Stimulated activated CD8-positive, alpha-beta memory T cell treated with anti-CD3 and anti-CD28 coated beads, Interleukin-12 subunit alpha, Interleukin-12 subunit beta, amount 100 ng/mL, for 4 hours (primary cell): ENCODE measurements at places on chromosomes 7 and 10.

- DNase-seq, result no peak
These were observed 795.5 kb downstream of the TNS3 start for GRCh38 chr7:46786221-46786954.

GRCh38 chr7:157516311-157516710, 179.5 kb downstream of the DNAJB6 start:
- no peak for DNase-seq

DNA sequence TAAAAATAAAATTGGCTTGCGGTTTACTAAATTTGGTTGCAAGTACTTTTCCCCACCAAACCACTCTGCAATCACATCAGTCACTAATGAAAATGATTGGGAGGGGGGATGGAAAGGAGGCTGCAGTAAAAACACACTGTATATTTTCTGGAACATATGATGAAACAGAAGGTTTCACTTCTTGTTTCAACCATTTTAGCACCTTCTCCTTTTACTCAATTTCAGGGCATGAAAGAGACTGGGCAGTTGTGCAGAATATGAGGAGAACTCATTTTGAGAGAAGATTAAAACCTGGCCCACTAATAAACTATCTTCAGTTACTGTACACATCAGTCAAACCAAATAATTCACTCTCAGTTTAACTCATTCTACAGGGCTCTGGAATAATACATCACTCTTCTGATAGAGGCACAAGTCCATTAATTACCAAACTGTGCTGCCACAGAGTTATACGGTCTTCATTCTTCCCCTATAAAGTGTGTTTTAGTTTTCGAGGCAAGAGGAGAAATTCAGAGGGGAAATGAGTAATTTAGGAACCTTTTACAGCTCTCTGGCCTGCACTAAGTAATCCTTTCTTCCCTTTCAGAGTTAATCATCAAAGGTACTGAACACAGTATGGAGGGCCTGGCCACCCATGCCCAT, 25.5 kb downstream of the JAZF1 start:
- no peak for DNase-seq

DNA sequence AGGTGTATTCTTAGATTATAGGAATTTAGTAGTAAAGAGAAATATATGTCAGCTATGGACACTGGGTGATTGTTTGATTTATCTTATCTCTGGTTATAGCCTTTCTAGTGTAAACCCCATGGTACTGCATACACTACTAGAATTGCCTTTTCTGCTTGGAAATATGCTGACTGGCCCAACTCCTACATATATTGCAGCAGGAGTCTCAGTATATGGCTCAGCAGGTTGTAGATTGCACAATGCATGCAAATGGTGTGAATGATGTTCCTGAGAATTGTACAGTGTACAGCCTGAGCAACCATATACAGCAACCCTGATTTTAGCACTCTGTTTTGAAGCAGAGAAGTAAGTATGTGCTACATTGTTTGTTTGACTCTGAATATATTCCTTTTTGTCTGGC, 153.4 kb upstream of the NPY start:
- no peak for DNase-seq

DNA sequence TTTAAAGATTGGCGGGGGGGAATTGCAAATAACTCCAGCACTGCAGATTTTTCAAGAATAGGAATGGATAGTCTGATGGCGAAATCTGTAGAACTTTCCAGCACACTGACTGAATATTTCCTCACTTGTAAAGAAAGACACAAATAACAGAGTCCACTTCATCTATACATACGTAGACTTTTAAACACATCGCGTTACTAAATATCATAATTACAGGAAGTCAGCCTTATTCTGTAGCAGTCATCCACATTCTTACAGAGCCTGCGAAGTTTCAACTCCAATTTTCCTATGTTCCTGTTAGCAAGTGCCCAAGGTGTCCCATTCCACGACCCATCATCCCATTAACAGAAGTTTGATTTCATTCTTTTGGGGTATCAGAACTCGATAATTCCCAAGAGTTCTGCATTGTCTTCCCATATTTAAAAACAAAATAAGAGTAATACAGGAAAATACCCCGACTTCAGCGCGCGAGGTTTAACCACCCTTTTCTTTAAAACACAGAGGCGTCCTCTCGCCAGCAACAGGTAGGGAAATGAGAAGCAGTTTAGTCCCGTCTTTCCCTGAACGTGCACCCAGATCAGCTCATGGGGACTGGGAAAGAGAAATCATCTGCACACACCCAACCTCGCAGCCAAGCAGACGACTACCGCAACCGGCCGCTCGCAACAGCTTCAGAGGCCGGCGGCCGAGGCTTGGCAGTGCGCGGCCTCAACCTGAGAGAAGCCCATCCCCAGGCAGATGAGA, 880 bp downstream of the HERC4 start:
- no peak for DNase-seq

- no peak for DNase-seq
These were observed 409.4 kb upstream of the FZD8 start for GRCh38 chr10:36051500-36051991.

DNA sequence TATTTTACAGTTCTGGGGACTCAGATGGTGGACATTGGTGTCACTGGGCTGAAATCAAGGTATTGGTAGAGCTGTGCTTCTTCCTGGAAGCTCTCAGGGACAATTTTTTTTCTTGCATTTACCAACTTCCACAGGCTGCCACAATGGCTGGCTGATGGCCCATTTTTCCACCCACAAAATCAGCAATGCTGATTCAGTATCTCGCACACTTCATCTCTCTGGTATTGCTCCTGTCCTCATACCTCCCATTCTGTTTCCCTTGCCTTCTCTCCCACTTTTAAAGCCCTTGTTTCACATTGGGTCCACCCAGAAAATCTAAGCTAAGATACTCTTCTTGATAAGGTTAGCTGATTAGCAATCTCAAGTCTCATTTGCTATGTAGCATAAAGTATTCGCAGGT, 530.9 kb upstream of the POM121L12 start:
- DNase-seq, result no peak
